ENCODE measurements at places on chromosomes 3 and 15. TPM values are rescaled to one million over a fixed set of nuclear protein-coding genes. Genes with fewer than 3 reads are reported as not detected.

The CELF6 gene
- total RNA-seq = not detected

The SPSB4 gene
- not detected for total RNA-seq

GRCh38 chr15:72231833-72232478 is 966 bp upstream of the PKM start:
- DNase-seq = peak; percentile 88

The MAPKAPK3 gene
- 65.7 TPM for total RNA-seq

The CCR2 gene
- not detected for total RNA-seq

GRCh38 chr15:90126022-90126421 is 23.8 kb upstream of the IDH2 start:
- DNase-seq = no peak

DNA sequence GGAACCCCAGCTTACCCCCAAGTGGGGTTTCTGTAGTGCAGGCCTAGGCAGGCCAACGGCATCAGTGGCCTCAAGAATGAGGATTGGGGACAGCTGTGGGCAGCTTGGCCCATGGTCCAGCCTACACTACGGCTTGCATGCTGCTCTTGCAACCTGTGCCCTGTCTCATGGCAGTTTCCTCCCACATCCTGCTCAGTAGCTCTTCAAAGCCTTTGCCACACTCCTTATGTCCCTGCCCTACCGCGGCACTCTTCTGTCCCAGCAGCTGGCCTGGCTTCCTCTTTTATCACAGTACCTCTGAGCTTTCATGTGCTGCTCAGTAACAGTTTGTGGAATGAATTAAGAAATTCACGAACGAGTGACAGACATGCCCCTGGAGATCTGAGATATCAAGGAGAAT is 431.0 kb downstream of the EPHB1 start:
- DNase-seq = no peak

- no peak for DNase-seq
These were observed 29.3 kb upstream of the PLCL2 start for GRCh38 chr3:16855497-16855896.

GRCh38 chr3:143309705-143310104 is 190.1 kb downstream of the CHST2 start:
- DNase-seq = no peak

GRCh38 chr3:139944256-139944910 is 9.4 kb downstream of the CLSTN2 start:
- no peak for DNase-seq

GRCh38 chr3:171976526-171976925 is 62.9 kb upstream of the FNDC3B start:
- DNase-seq = peak; percentile 40

The TM4SF1 gene
- total RNA-seq = 87.2 TPM

- DNase-seq = no peak
These were observed 207.3 kb upstream of the EIF1B start for GRCh38 chr3:40102182-40102581.

The GOLGA8N gene
- total RNA-seq = 0.49 TPM

DNA sequence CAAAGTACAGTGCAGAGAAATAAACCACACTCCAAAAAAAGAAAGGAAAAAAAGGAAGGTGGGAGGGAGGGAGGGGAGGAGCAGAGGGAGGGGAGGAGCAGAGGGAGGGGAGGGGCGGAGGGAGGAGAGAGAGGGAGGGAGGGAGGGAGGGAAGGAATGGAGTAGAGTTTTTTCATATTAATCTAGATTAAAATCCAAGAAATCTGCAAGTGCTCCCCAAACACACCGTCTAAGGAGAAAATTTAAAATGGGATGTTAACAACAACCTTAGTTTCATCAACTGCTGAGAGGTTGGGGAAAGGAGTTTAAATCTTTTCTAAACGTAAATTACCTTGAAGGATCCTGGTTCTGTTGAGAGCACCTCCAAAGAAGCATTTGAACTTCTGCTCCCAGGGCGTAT is 6.6 kb downstream of the FSIP1 start:
- DNase-seq = no peak

DNA sequence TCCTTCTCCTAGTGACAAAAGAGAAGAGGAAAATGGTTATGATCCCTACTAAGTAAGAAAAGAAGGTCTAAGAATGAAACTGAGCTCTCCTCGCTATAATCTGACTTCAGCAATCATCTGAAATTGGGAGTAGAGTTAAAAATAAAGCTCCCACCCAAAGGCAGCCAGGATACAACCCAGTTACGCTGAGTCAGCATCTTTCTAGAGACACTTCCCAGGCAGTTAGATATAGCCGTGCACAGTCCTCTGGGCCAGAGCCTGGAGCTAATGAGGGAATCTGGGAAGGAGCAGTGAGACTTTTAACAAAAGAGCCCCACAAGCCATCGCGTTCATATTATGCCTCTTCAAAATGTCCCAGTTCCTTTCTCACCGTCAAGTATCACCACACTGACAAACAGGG is 39.1 kb upstream of the SETMAR start:
- no peak for DNase-seq

The PLSCR1 gene
- total RNA-seq = 66.6 TPM

GRCh38 chr3:11037241-11037873 is 44.8 kb downstream of the SLC6A1 start:
- no peak for DNase-seq

DNA sequence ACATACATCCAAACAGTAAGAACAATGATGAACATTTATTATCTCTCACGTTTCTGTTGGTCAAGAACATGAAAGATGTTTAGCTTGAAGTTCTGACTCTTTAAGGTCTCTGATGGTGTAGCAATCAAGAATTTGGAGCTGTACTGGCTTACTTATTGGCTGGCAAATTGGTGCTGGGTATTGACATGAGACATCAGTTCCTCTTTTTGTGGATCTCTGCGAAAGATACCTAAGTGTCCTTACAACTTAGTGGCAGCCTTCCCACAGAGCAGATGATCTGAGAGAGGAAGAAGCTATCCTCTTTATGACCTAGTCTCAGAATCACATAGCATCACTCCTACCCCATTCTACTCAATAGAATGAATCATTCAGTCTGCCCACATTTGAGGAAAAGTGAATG is 309.8 kb upstream of the DCBLD2 start:
- DNase-seq = no peak

DNA sequence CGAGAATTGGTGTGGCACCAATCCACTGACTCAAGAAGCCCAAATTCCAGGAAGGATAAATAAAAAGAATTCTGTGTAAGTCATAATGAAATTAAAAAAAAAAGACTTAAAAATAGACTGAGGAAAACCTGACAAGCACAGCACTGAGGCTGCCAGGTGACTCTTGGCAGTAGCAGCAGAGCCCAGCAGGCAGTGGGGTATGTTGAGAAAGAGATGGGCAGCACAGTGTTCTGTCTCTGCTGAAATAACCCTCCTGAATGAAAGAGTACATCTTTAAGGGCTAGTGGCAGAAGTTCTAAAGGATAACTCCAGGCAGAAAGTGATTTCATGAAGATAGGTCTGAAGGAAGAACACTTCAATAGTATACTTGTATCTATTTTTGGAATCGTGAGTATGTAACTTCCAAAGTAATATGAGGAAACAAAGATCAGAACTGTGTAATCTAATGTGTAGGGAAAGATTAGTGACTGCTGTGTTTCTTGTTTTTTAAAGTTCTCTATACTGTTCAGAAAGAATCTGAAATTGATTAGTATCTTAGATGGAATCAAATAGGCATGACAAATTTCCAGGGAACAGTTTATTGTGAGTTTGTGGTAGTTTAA is 75.9 kb downstream of the RAB7A start:
- no peak for DNase-seq

The VGLL3 gene
- total RNA-seq = 19.8 TPM

DNA sequence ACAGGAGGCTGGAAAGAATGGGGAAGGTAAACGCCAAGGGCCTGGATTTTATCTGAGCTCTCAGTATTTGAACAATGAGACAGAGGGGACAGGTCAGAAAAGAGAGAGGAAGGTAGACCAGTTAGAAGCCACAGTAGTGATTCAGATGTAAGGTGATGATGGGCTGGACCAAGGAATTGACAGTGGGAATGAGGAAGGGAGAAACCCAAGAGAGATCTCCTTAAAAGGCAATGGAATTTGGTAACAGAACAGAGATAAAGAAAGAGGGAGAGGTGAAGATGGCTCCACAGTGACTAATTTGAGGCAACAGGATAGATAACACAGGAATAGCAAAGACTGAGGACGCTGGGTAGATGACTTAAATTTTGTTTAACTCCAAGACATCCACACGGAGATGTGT is 11.4 kb upstream of the HEG1 start:
- peak; percentile 42 for DNase-seq

- DNase-seq = peak; percentile 45
These were observed 196.4 kb downstream of the SUCNR1 start for GRCh38 chr3:152069871-152070270.

DNA sequence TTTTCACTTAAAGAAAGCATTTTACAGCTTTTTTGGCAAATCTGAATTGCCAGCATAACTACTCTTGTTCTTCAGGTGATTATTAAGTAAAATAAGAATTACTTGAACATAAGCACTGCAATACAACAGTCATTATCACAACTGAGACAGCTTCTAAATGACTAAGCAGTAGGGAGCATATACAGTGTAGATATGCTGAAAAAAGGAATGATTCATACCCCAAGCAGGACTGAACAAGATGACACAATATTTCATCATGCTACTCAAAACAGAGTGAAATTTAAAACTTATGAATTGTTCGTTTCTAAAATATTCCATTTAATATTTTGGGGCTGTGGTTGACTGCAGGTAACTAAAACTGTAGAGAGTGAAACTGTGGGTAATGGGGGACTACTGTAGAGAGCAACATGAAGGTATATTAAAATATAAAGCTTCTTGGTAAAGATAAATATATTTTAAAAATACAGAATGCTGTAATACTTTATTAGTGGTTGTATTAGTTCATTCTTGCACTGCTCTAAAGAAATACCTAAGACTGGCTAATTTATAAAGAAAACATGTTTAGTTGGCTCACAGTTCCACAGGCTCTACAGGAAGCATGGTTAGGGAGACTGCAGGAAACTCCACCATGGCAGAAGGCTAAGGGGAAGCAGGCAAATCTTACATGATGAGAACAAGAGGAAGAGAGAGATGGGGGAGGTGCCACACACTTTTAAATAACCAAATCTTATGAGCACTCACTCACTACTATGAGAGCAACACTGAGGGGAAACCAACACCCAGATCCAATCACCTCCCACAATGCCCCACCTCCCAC is 84.8 kb downstream of the DCLK3 start:
- DNase-seq = peak; percentile 75

Data from RPMI7951 (cell line).